M059J (cell line): ENCODE measurements at places on chromosomes 3 and 15. TPM values are rescaled to one million over a fixed set of nuclear protein-coding genes. Genes with fewer than 3 reads are reported as not detected.

DNA sequence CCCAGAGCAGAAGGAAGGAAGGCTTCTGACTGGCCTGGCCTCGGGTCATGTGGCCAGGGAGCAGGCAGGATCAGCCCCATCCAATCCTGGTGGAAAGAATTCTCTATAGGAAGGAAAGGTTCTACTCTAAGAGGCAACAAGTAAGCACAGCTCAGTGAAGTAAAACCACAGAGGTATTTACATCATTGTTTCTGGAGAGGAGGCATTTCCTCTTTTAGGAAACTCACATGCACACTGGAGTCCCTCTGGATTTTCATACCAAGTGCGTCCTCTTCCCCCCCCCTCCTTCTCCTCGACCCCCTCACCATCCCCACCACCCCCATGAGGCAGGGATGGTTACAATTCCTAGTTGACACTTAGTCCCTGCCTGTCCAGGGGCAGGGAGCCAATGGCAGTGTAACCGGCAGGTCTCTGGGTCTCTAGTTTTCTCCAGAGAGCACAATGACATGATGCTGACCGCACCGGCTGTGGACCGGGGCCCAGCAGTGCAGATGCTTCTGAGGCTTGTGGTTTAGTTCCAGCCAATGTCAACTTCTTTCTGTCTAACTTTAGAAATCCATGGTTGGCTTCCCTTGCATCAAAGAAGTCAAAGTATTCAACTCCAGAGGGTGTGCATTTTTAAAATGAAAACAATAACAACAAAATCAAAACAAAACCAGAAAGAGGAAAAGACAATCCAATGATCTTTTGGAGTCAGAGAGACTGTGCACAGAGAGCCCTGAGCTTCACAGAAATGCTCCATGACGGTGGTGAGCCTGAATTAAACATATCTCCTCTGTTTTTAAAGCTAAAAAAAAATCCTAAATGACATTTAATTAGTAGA lies 230.3 kb upstream of the TLE3 start:
- peak; percentile 69 for DNase-seq

SNTN gene
- total RNA-seq, result 0.10 TPM in 1 of 2 replicates, not detected in the other

- no peak for DNase-seq
Measured at GRCh38 chr3:149235599-149236424, 14.2 kb upstream of the CP start.

DNA sequence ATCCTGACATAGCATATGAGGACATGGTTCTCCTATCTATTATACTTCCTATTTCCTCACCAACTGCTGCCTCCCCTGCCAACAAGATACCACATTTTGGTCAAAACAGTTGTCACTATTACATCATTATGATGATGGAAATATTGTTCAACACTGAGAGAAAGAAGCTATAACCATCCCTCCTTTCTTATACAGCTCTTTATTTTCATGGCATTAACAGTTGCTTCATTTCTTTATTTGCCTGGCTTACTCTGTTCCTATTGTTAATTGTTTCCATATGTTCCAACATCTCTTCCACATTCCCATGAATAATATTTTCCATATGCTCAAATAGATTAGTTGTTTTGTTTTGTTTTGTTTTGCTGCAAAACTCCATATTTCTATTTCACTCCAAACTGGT lies 40.8 kb upstream of the FILIP1L start:
- DNase-seq, result no peak

ROBO1 gene
- 14.2 and 19.0 TPM in 2 replicates for total RNA-seq

GRK7 gene
- total RNA-seq, result not detected in 2 replicates

- no peak for DNase-seq
Measured at GRCh38 chr3:130374033-130374432, 28.6 kb downstream of the COL6A5 start.

GRCh38 chr3:36840453-36840921 lies 76.1 kb upstream of the DCLK3 start:
- DNase-seq, result no peak

GRCh38 chr3:169345662-169346331 lies 317.7 kb downstream of the MECOM start:
- DNase-seq, result no peak
